ENCODE measurements at places on chromosomes 3 and 15.

DNA sequence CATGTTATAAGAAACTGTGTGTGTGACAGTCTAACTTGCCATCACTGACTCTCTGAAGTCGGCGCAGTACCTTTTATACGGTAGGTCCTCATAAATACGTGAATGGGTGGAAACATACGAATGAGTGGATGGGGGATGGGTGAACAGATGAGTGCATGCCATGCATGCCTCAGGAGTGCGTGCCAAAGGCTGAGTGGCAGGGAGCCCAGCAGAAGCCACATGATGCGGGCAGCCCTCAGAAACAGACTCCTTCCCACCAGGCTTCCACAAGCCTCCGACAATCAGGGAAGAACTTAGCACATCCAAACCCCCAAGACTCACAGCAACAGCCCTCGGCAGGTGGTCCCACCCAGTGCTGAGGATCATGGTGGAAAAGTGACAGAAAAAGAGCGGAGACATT is 16.7 kb downstream of the HCN4 start:
- no peak for DNase-seq

GRCh38 chr3:31917303-31918005 is 63.6 kb downstream of the OSBPL10 start:
- DNase-seq = no peak

GRCh38 chr3:146033950-146034349 is 127.0 kb downstream of the PLOD2 start:
- DNase-seq = no peak

DNA sequence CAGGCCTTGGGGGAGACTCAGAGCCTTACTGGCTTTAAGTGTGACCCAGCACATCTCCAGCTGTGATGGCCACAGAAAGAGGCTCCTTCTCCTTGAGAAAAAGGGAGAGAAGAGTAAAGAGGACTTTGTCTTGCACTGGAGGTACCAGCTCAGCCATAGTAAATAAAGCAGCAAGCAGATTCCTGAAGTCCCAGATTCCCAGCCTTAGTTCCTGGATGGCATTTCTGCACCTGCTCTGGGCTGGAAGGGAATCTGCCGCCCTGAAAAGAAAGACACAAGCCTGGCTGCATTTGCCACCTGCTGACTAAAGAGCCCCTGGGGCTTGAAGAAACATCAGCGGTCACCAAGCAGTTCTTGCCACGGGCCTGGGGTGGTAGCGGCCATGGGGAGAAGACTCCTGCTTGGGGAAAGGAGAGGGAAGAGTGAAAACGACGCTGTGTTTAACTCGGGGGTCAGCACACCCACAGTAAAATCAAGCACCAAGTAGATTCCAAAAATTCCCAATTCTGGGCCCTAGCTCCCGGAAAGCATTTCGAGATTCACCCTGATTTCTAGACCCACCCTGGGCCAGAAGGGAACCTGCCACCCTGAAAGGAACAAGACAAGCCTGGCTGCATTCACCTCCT is 24.2 kb upstream of the TNK2 start:
- DNase-seq = no peak

DNA sequence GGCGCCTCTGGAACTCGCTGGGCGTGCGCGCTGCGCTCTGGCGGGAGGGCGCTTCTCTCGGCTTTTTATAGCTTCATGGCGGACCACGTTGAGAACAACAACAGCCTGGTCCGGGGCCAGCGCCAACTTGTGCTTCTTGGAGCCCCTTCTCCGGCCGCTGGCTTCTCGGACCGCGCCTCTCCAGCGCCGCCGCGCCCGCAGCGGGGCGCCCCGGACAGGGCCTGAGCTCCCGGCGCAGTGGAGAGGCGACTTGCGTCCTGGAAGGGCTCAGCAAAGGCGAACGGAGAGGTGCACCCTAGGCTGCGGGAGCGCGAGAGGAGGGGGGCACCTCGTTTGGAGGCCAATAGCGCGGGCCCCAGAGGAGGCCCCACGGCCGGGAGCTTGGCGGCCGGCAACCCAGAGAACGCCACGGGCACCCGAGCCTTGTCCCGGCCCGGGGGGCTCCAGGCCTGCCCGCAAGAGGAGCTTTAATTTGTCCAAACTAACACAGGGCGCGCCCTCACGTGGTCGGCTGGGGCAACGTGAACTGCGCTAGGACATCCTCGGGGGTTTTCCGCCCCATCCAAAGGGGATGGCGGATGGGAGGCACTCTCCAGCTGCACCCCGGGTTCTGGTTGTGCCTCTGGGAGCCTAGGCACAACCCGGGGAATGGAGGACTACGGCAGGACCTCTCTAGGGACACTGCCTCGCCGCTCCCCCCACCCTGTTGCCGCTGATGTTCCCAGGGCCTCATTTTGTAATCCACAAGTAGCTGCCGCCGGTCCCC is 37.8 kb downstream of the HMCES start:
- DNase-seq = peak; percentile 82

DNA sequence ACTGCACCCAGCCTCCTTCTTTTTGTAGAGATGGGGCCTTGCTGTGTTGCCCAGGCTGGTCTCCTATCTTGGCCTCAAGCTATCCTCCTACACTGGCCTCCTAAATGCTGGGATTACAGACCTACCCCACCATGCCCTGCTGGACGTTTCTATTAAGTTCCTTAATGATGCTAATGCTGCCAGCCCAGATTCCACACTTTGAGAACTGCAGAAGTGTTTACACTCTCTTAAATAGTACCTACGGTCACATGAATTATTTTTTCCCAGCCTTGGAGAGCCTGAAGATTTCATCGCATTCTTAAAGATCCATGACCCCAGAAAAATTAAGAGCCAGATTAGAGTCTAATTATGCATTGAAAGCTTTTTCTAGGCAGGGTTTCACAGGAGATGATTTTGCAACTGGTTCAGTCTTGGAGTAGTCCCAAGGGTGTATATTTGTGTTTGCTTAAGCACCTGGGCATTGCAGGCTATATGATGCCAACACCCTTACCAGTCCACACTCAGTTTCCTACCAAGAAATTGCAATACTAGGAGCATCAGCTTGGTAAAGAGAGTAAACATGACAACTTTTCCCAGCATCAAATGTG is 36.6 kb downstream of the TM4SF4 start:
- DNase-seq = no peak

- DNase-seq = no peak
Measured at GRCh38 chr3:136562026-136562425, 190.2 kb downstream of the STAG1 start.

DNA sequence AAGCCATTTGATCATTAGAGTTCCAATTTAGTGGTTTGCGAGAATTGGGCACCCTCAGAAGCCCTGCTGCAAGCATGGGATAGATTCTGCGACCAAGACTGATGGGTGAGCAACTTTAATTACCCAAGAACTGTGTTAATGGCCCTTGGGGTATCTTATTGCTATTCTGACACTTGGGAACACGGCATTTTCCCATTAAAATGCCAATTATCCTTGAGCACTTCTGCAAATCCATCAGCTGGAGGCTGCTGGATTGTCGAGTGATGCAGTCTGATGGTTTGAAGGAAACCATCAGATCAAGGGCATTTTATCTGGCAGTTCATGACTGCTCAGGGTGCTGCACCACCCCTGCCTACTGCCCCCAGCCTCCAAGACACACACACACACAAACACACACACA is 183.6 kb upstream of the PROK2 start:
- no peak for DNase-seq

GRCh38 chr3:1828519-1828918 is 270.1 kb upstream of the CNTN4 start:
- DNase-seq = no peak

- no peak for DNase-seq
Measured at GRCh38 chr3:7025581-7026300, 164.8 kb downstream of the GRM7 start.

DNA sequence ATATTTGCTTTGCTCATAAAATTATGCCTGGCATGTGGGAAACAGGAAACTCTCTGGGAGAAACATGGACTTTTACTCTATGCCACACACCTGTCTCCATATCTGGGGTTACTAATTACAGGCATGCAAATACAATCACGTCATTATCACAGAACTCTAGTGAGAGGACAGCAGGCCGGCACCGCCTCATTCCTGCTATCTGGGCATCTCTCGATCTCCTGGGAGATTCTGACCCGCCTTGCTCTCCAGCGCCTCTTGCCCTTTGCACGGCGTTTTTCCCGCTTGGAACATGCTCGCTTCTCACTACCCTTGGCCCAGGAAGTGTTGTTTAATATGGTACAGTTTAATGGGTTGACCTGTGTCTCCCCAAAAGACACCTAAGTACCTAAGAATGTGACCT is 45.4 kb upstream of the PARL start:
- DNase-seq = no peak

DNA sequence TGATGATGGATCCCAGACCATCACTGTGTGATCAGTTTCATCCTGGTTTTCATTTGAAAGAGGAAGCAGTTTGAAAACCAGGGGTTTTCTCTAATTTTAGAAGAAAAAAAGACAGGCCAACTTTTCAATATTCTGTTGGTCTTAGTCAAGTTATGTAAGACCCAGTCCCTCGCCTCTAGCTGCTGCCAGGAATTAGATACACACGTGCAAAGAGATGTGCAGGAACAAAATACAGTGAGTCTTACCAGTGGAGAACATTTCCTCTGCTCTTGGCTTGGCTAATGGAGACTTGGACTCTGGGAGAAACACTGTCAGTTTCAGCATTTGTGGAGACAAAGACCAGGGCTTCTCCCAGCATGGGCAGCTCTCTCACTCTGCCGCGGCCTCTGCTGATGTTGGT is 214.9 kb upstream of the C2CD4B start:
- no peak for DNase-seq

DNA sequence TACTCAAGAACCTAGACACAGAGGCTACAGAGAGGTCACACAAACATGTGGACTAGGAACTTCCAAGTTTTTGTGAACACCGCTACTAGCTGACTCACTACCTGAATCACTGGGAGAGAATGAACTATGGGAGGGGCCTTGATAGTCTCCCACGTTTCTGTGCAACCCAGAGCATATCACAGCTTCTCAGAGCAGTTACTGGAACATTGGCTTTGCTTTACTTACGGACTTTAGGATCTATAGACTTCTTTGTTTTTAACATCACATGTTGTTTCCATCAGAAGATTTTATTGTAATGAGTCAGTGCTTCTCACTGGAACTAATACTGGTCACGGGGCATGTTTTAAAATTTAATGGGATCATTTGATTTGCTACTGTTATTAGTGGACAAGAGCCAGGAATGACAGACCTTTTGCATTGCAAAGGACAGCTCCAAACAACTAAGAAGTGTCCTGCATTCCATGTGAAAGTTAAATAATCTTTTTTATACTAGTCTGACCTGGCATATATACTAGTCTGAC is 35.6 kb downstream of the RTP4 start:
- no peak for DNase-seq

- no peak for DNase-seq
Measured at GRCh38 chr3:10017636-10018292, 8.5 kb upstream of the FANCD2 start.

- peak; percentile 57 for DNase-seq
Measured at GRCh38 chr15:40358471-40359353, 693 bp downstream of the DISP2 start.

DNA sequence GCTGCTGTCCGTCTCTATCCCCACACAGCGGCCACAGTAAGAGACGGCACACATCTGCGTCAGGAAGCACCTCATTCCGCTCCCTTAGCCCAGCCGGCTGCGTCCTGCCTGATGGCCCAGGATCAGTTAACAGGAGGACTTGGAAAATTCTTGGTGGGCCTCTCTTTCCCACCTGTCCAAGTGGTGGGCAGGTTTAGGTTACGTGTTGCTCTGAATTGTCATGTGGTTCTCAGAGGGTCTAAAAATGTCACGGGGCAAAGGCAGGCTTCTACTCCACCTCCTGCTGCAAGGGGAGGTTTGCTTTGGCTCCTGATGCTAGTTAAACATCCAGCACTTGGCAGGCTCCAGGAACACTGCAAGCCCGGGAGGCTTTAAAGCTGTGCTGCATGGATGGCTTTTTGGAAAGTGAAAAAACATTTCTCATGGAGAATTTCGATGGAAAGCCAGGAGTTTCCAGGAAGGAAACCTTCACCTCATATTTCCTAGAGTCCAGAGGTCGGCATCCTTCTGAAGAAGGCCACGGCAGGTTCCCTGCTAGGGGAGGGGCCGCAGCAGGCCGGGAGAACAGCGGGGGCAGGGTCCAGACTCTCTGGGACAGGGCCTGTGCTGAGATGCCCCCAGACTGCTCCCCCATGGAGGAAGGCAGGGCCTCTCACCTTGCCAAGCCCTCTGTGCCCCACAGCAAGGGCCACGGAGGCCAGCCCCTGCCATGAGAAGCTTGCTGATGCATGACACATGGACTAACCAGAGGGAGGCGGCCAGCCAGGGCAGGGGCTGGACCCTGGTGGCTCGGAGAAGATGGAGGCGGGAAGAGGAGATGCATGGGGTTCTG is 10.8 kb downstream of the CTSH start:
- no peak for DNase-seq

DNA sequence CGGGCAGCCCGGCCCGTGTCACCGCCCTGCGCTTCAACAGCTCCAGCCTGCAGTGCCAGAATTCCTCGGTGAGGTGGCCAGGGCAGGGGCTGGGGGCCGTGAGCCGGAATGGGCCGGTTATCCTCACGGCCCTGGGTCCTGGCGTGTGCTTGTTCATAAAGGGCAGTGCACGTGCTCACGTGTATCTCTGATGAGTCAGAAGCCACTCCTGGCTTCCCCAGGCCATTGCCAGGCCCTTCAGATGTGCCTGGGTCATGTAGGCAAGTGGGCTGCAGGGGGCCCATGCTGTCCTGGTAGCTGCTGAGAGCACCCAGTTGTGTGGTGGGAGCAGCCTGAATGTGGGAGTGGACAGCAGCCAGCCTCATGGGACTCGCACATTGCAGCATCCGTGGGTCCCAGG is 29.2 kb downstream of the PLXNA1 start:
- DNase-seq = no peak

GRCh38 chr3:179421500-179421899 is 29.8 kb downstream of the GNB4 start:
- DNase-seq = peak; percentile 17
